ENCODE measurements at places on chromosomes 12 and 14. TPM values are rescaled to one million over a fixed set of nuclear protein-coding genes. Genes with fewer than 3 reads are reported as not detected.

The INSM2 gene
- total RNA-seq: not detected

The KCNMB4 gene
- 0.31 TPM for total RNA-seq

The PHLDA1 gene
- 321 TPM for total RNA-seq

The C12orf50 gene
- not detected for total RNA-seq

The WNT1 gene
- total RNA-seq: not detected
